ENCODE measurements at places on chromosomes 5 and 9.

DNA sequence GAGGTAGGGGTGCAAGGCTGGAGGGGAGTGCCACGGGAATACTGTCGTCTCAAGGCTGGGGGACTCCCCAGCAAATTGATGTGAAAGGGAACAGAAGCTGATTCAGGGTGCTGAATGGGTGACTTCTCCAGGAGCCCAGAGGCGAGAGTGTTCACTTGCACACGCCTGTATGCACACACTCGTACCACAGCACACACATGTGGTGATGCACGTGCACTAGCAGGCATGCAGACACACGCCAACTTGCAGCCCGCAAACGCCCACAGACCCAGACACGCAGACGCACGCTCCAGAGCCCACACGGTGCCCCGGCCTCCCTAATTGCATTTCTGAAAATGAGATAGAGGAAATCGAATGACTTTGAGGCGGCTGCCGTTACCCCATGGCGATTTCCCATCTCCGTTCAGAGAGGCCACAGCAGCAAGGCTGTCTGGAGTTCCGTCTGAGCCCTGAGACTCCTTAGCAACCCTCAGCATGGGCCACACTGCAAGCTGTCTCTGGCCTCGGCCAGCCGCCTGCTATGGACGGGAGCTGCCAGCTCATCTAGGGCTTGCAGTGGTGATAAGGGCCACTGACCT lies 9.1 kb upstream of the ADAMTS2 start:
- no peak for DNase-seq

- DNase-seq = no peak
These were observed 169.6 kb upstream of the SMIM23 start for GRCh38 chr5:171615705-171616640.

GRCh38 chr5:154143211-154143641 lies 47.3 kb upstream of the GALNT10 start:
- no peak for DNase-seq

- DNase-seq = no peak
These were observed 79.5 kb upstream of the IL12B start for GRCh38 chr5:159409801-159410200.

GRCh38 chr5:73633060-73633459 lies 7.1 kb downstream of the ARHGEF28 start:
- no peak for DNase-seq

- peak; percentile 77 for DNase-seq
These were observed 334.1 kb upstream of the CD180 start for GRCh38 chr5:67530609-67531255.

- no peak for DNase-seq
These were observed 88.6 kb downstream of the GDNF start for GRCh38 chr5:37751227-37751626.

DNA sequence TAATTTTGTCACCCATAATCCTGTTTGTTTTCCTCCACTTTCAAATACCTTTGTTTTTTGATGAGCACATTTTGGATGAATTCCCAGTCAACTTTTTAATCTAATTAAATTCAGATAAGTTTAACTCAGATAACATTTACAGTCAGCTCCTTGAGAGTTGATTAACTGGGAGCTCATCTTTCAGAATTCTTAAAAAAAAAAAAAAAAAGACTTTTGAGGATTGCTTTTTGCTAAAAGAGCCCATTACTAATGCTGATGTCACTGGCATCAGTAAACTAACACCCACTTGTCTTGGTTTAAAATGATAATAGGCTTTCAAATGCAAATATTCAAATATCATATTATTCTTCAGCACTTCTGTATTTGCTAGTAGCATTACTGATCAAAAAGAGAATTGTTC lies 47.1 kb upstream of the NFIB start:
- no peak for DNase-seq

- peak; percentile 22 for DNase-seq
These were observed 8.7 kb upstream of the RANBP6 start for GRCh38 chr9:6024035-6024554.

GRCh38 chr5:178334861-178335260 lies 102.3 kb upstream of the PHYKPL start:
- DNase-seq = no peak

DNA sequence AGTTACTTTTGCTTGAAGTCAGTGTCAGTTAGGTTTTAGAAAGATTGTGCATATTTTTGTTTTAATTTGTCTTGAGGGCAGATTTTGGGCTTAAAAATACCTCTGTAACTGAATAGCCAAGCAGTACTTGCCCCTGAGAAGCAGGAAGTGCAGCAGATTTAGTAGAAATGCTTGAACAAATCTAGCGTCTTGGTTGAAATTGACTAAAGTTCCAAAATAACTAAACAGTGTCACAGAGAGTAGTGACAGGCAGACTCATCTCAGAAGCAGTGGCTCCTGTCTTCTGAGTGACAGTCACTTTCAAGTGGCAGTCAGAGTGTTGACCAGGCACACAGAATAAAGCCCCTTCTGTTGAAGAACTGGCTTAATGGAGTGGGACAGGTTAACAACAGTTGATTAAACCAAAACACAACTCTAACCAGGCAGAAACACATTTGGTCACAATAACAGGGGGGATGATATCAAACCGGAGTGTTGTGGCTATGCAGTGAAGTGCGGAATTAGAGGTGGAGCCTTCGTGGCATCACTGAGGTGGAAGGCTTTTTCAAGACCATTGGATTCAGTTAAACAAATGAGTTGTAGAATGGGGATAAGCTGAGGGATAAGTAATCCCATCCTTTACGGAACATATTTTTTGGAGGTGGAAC lies 29.1 kb downstream of the TRIO start:
- no peak for DNase-seq

DNA sequence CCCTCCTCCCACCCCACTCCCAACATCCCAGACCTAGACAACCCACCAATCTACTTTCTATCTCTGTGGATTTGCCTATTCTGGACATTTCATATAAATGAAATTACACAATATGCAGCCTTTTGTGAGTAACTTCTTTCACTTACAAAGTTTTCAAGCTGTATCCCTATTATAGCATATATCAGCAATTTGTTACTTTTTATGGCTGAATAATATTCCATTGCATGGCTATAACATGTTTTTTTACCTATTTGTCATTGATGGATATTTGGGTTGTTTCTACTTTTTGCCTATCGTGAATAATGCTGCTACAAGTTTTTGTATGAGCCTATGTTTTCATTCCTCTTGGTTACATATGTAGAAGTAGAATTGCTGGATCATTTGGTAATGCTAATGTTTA lies 1.9 kb upstream of the KIF3A start:
- no peak for DNase-seq

DNA sequence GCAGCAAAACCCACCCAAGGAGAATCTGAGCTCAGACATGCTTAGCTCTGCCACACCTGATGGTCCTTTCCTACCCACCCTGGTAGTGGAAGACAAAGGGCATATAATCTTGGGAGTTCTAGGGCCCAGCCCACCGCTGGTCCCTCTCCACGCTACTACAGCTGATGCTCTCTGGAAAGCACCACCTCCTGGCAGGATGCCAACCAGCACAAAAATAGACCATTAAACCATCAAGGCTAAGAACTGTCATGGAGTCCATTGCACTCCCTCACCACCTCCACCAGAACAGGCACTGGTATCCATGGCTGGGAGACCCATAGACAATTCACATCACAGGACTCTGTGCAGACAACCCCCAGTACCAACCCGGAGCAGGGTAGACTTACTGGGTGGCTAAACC lies 111.0 kb upstream of the IL7R start:
- DNase-seq = no peak

DNA sequence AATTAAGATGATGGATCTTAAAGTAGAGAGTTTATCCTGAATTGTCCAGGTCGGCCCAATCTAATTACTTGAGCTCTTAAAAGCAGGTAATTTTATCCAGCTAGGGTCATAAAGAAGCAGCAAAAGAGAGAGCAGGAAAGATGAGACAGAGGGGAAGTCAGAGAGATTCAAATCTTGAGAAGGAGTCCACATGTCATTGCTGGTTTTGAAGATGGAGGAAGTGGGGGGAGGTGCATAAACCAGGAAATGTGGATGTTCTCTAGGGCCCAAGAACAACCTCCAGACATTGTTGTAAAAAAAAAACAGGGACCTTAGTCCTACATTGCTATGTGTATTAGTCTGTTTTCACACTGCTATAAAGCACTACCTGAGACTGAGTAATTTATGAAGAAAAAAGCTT lies 66.4 kb downstream of the SLCO4C1 start:
- no peak for DNase-seq

DNA sequence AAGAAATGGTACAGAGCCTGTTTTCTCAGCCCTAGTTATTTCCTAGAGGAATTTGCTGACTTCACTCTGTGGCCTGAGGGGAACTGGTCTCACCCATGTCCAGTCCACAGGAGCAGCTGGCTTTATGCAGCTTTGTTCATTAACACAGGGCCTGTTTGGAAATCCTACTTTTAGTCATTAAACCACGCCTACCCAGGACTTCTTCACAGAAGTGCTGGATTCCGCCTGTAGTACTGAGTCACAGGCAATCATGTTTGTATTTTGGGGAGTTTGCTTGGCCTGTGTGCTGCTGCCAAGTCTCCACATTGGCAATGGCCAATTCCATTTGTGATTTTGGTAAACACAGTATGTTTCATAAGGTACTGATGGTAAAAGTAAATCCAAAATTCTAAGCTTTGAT lies 52.8 kb downstream of the CTNND2 start:
- no peak for DNase-seq

DNA sequence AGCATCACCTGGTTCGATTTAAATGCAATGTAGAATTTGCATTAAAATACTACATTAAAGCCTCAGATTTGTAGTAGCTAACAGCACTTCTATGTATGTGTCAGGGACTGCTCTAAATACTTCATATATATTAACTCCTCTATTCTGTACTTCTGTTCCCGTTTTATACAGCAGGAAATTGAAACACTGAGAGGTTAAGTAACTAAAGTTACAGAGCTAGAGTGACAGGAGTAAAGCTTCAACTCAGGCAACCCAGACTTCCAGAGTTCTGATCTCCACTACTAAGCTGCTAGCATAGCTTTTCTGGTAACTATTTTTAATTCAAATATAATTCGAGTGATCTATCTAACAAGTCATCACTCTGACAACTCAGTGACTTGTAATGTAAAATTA lies 619 bp upstream of the APC start:
- no peak for DNase-seq

GRCh38 chr9:74760031-74760700 lies 127.6 kb downstream of the TRPM6 start:
- no peak for DNase-seq

Measured in NCI-H1105 treated with DMSO at 0.1 percent for 48 hours (cell line).